ENCODE measurements at places on chromosomes 11 and 22. TPM values are rescaled to one million over a fixed set of nuclear protein-coding genes. Genes with fewer than 3 reads are reported as not detected.

GRCh38 chr11:44530413-44531115 is 34.9 kb upstream of the CD82 start:
- H3K4me1 ChIP-seq, result peaks cover 61% of the 10 kb centered on the region
- H3K27me3 ChIP-seq, result no peaks in the 10 kb centered on the region
- H3K4me3 ChIP-seq, result no peak overlapping the region
- no peaks in the 10 kb centered on the region for H3K36me3 ChIP-seq
- peak overlapping the region; percentile 93 for H3K27ac ChIP-seq
- DNase-seq, result peak; percentile 93

- peaks cover 13% of the 10 kb centered on the region for H3K27me3 ChIP-seq
- no peak overlapping the region for H3K4me3 ChIP-seq
- no peak overlapping the region for H3K27ac ChIP-seq
- no peak for DNase-seq
Measured at GRCh38 chr11:33534575-33534974, 166.1 kb downstream of the C11orf91 start.

C11orf42 gene
- total RNA-seq, result not detected

FAM76B gene
- total RNA-seq, result 28.4 TPM

DNA sequence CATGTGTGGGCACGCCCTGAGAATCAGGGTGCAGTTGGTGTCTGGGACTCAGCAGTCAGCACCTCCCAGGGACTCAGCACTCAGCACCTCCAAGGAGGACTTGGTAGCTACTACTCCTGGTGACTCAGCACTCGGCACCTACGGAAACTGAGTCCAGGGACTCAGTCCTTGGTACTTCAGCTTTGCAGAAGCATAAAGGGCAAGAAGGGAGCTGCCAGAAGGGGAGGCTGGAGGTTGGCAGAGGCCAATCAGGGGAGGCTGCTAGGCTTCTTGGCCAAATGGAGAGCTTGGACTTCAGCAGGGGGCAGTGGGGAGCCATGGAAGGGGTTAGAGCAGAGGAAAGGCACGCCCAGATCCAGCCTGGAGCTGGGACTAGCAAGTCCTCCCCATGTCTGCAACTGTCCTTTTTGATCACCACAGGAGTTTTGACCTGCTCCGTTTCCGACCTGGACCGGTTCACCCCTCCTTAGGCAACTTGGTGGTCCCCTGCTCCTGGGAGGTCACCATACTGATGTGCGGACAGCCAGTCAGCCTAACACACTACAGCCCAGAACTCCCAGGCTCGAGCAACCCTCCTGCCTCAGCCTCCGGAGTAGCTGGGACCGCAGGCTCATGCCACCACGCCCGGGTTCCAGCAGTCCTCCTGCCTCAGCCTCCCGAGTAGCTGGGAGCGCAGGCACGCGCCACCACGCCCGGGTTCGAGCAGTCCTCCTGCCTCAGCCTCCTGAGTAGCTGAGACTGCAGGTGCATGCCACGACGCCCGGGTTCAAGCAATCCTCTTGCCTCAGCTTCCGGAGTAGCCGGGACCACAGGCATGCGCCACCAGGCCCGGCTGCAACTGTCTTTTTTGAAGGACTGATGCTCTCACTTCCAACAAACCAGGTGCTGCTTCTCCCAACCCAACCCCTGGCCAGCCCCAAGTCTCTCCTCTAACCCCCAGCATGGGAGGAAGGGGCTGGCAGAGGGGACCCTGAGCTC is 1.5 kb downstream of the ANO9 start:
- H3K4me3 ChIP-seq, result no peak overlapping the region
- no peak overlapping the region for H3K27ac ChIP-seq
- H3K27me3 ChIP-seq, result no peaks in the 10 kb centered on the region

- H3K36me3 ChIP-seq, result no peaks in the 10 kb centered on the region
- H3K4me1 ChIP-seq, result peaks cover 17% of the 10 kb centered on the region
- DNase-seq, result no peak
- no peak overlapping the region for H3K27ac ChIP-seq
- H3K4me3 ChIP-seq, result no peak overlapping the region
- H3K27me3 ChIP-seq, result peaks cover 3% of the 10 kb centered on the region
Measured at GRCh38 chr22:45948081-45948648, 28.8 kb downstream of the WNT7B start.

SCGB1A1 gene
- 1.1 TPM for total RNA-seq

GRCh38 chr11:75272821-75273301 is 32.3 kb downstream of the TPBGL start:
- no peak overlapping the region for H3K27ac ChIP-seq
- H3K4me3 ChIP-seq, result no peak overlapping the region

C1QTNF5 gene
- total RNA-seq, result 0.47 TPM

GRCh38 chr11:73454987-73455386 is 78.8 kb downstream of the RELT start:
- DNase-seq, result no peak
- no peak overlapping the region for H3K27ac ChIP-seq
- no peak overlapping the region for H3K4me3 ChIP-seq

- no peaks in the 10 kb centered on the region for H3K27me3 ChIP-seq
- peaks cover 78% of the 10 kb centered on the region for H3K36me3 ChIP-seq
- DNase-seq, result peak; percentile 20
- H3K4me3 ChIP-seq, result no peak overlapping the region
- H3K4me1 ChIP-seq, result peaks cover 72% of the 10 kb centered on the region
Measured at GRCh38 chr22:36330655-36331305, 57.0 kb downstream of the MYH9 start.

DNA sequence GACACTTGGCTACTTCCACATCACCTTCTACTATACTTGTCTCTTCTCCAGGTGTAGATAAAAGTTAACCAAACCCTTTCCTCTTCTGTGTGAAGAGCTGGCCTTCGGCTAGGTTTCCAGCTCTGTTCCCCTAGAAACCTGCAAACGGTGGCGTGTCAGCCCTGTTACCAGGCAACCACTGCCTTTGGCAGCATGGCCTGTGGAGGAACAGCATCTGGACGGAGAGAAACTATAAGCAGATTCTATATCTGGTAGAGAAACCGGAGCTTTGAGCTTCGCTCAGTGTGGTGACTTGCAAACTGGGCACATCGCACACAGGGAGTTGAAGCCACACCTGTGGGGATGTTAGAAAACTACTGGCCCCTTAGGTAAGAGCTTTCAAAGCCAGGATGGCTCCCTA is 35.9 kb downstream of the ARAP1 start:
- no peak for DNase-seq
- H3K4me1 ChIP-seq, result no peaks in the 10 kb centered on the region
- H3K36me3 ChIP-seq, result peaks cover 73% of the 10 kb centered on the region
- no peak overlapping the region for H3K27ac ChIP-seq

DNA sequence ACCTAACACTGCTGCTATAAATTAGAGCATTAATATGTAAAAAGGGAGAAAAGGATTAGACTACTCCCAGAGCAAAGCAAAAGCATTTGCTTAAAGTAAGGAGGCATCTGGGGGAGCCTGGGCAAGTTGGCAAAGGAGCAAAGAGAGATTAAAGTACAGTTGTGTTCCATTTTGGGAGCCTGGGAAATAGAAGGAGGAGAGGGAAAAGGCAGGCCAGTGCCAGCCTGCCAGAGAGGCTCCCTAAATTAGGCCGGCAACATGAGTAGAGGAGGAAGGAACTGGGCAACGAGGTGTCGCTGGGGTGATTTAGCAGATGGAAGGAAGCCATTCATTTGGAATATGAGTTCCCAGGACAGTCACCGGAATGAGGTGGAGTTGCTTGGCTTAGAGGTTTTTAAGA is 186.2 kb upstream of the TBCEL start:
- peaks cover 7% of the 10 kb centered on the region for H3K27me3 ChIP-seq
- no peak overlapping the region for H3K27ac ChIP-seq
- no peaks in the 10 kb centered on the region for H3K36me3 ChIP-seq
- DNase-seq, result no peak
- no peak overlapping the region for H3K4me3 ChIP-seq

DNA sequence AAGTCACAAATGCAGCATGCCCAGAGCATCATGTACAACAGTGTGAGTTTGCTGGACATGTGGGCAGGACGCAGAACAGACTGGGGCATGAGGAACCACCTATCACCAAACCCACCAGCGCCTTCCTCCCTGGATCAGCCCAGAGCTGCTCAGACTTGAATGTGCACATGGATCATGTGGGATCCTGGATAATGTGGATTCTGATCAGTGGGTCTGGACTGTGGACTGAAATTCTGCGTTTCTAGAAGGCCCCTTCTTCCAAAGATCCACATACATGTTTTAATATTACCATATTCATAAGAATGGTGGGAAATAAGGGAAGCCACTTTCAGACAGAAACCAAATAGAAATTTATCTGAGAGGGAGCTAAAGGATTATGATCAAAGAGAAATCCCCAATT is 85.6 kb upstream of the VPREB1 start:
- H3K4me3 ChIP-seq, result no peak overlapping the region
- H3K27me3 ChIP-seq, result peaks cover 16% of the 10 kb centered on the region
- DNase-seq, result peak; percentile 37
- no peaks in the 10 kb centered on the region for H3K36me3 ChIP-seq
- no peaks in the 10 kb centered on the region for H3K4me1 ChIP-seq
- H3K27ac ChIP-seq, result no peak overlapping the region

- no peak overlapping the region for H3K27ac ChIP-seq
- no peak for DNase-seq
- H3K4me3 ChIP-seq, result no peak overlapping the region
- no peaks in the 10 kb centered on the region for H3K27me3 ChIP-seq
- H3K4me1 ChIP-seq, result no peaks in the 10 kb centered on the region
Measured at GRCh38 chr11:133269267-133269666, 263.0 kb downstream of the OPCML start.

GRCh38 chr11:102780491-102780918 is at the start of gene MMP10:
TSS of gene MMP10 (minus strand) at chr11:102780628. CDS start at chr11:102780591, 37 bp downstream.
- H3K27me3 ChIP-seq, result no peaks in the 10 kb centered on the region
- H3K36me3 ChIP-seq, result no peaks in the 10 kb centered on the region
- H3K4me3 ChIP-seq, result no peak within 1 kb of the TSS
- no peak within 1 kb of the TSS for H3K27ac ChIP-seq

- no peaks in the 10 kb centered on the region for H3K4me1 ChIP-seq
- H3K27ac ChIP-seq, result no peak overlapping the region
- no peak for DNase-seq
- no peaks in the 10 kb centered on the region for H3K36me3 ChIP-seq
Measured at GRCh38 chr11:122202161-122202950, 86.3 kb upstream of the BLID start.

TTLL12 gene
- 128 TPM for total RNA-seq

SLC22A9 gene
- total RNA-seq, result not detected

- DNase-seq, result no peak
- H3K27me3 ChIP-seq, result no peaks in the 10 kb centered on the region
- H3K4me3 ChIP-seq, result no peak overlapping the region
- H3K4me1 ChIP-seq, result peaks cover 52% of the 10 kb centered on the region
Measured at GRCh38 chr11:19970944-19971343, 189.3 kb downstream of the DBX1 start.

DNA sequence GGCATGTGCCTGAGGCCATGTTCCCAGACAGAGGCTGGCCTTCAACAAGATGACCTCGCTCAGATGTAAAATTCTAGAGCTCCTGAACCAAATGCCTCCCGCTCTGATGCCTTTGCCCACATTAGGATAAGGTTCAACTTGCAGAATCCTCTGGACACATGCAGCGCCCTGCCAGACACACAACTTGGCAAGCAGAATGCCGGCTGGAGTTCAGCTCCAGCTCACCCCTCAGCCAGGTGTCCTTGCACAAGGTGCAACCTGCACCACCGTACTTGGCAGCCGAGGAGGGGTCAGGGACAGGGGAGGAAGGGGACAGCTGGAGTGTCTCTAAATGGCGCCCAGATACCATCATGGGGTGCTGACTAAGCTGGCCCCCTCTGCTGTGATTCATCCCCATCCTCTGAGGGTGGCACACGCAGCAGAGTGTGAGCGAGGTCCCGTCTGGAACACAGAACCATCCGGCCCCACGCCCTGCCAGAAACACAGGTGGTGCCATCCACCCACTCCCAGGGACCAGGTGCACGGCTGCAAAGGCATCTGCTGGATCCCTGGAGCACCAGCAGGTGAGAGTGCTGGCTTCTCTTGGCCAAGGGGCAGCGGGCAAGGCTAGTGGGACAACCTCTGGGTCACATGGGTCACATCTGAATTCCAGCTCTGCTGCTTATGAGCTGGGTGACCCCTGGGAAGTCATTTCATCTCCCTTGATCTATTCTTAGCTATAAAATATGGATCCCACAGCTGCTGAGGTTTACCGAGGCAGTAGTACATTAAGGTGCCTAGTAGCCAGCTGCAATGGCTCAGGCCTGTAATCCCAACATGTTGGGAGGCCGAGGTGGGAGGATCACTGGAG is 12.8 kb downstream of the ZMAT5 start:
- no peak overlapping the region for H3K27ac ChIP-seq
- H3K4me1 ChIP-seq, result peaks cover 5% of the 10 kb centered on the region
- H3K4me3 ChIP-seq, result no peak overlapping the region
- no peak for DNase-seq
- no peaks in the 10 kb centered on the region for H3K36me3 ChIP-seq

DNA sequence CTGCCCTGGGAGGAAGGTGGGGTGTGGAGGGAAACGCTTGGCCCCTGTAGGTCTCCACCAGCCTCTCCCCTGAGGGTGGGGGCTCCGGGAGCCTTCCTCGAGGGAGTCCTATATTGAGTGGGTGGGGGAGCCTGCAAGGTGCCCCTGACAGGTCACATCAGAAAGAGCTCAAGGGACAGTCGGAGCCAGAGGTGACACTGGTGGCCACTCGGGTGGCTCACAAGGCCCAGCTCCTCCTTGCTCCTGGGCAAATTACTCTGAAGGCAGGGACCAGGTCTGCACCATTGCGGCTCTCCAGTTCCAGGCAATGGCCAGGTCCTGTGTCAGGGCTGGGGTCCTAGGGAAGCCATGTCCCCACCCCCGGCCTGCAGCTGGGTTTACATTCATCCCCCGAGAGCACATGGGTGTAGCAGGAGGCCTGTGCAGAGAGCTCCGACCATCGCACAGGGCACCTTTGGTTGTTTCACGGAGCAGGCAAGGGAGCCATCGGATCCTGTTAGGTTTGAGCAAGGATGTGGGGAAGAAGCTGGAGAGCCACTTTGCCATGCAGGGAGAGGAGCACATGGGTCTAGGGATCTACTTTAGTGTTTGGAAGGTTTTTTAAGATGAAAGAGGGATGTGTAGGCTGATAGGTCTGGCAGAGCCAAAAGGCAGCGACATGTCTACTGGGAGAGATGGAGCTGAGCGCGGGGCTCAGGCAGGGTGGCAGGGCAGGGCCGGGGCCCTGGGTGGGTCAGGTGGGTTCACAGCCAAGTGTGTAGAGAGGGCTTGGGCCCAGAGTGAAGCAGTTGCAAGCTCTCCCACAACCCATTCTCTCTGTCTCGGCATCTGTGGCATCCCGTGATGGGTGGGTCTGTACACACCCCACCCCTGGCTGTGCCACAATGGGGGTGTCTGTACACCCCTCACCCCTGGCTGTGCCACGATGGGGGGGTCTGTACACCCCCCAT is 14.8 kb downstream of the CCND1 start:
- no peak for DNase-seq
- no peaks in the 10 kb centered on the region for H3K36me3 ChIP-seq
- no peak overlapping the region for H3K27ac ChIP-seq
- H3K4me1 ChIP-seq, result no peaks in the 10 kb centered on the region
- H3K27me3 ChIP-seq, result peaks cover 11% of the 10 kb centered on the region

DNA sequence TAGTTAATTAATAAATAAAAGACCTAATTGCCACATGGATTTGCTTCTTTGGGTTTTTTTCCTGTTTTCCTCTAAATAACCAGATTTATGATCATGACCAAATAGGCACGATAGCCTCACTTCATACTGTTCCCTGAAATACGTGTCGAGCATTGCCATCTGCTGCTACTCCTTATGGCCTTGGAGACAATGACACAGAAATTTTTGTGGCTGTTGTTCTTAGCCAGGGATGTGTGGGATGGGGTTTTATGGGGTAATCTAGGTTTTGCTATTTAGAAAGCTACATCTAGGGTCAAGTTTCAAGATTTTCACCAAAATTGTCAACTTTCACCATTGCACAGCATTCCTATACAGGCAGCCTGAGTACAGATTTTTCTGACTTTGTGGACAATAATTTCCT is 145.2 kb downstream of the DBX1 start:
- H3K36me3 ChIP-seq, result no peaks in the 10 kb centered on the region
- H3K4me1 ChIP-seq, result no peaks in the 10 kb centered on the region
- H3K4me3 ChIP-seq, result no peak overlapping the region
